Activated CD8-positive, alpha-beta T cell treated with anti-CD3 and anti-CD28 coated beads, Interleukin-2, amount 10 ng/mL, durations not matched to agents 7 days and 5 days (primary cell): ENCODE measurements at places on chromosomes 1 and 21.

DNA sequence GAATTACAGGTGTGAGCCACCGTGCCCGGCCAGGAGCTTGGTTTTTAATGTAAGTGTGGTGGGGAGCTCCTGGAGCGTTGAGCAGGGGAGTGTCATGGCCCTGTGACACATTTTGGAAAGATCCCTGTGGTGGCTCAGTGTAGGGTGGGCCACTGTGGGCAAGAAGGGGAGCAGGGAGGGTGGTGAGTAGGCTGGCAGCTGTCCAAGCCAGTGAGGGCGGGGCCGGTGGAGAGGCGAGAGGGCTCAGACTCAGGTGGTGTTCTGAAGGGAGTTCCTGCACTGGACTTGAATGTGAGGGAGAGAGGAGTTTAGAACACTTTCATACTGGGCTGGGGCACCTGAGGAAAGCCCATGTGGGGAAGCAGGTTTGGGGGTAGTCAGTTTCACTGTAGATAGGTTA lies 3.1 kb upstream of the EVA1B start:
- DNase-seq: no peak

DNA sequence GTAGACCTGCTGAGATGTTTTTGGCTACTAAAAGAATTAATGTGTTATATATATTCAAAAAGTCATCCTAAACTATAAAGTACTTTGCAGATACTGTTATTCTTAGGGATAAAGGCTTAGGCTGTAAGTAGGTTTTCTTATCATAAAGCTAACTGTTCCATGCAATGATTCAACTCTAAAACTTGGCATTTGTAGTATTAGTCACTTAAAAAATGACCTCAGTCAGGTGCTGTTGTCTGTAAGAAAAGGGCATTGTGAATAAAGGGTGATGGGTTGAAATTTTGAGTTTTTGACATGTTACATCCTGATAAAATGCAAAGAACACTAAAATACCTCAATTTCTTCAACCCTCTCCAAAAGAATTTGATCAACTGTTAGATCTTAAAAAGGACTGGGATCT lies 32.9 kb downstream of the ADCY10 start:
- DNase-seq: no peak

GRCh38 chr1:229119876-229120275 lies 151.0 kb upstream of the RAB4A start:
- no peak for DNase-seq

DNA sequence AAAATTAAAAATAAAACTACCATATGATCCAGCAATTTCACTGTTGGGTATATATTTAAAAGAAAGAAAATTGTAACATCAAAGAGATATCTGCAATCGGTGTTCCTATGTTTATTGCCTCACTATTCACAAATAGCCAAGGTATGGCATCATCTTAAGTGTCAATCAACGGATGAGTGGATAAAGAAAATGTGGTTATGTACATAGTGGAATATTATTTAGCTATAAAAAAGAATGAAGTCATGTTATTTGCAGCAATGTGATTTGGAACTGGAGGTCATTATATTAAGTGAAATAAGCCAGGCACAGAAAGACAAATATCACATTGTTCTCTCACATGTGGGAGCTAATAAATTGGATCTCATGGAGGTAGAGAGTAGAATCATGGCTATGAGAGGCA lies 76.3 kb downstream of the RD3 start:
- no peak for DNase-seq
